ENCODE measurements at places on chromosomes 2 and 18.

DNA sequence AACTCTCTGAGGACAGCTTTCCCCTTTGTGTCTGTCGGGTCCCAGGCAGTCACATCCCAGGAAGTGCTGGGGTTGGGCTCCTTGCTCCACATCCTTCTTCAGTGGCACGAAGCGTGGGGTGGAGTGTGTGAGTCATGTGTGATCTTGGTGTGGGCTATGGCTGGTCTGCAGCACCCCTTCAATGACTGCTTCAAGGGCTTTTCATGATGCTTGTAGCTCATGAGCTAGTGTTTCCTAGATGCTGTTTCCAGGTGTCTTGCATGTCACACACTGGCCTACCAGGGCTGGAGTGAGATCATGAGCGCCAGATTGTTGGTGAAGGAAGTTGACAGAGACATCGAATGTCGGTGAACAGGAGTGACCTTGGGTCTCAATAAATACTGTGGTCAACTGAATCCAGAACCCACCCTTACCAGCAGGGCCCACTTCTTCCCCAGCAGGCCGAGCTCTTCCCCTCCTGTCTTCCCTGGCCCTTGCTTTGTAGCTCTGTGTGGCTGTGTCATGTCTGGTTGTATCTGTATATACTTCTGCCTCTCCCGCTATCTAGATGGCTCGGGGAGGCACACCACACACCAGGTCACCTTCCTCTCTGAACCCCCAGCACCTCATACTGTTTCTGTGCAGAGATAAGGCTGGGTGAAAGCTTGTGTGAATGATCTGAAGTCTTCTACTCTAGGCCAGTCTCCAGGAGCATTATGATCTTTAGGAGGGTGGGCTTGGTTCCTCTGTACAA, 3.8 kb downstream of the C2orf92 start:
- DNase-seq: no peak

DNA sequence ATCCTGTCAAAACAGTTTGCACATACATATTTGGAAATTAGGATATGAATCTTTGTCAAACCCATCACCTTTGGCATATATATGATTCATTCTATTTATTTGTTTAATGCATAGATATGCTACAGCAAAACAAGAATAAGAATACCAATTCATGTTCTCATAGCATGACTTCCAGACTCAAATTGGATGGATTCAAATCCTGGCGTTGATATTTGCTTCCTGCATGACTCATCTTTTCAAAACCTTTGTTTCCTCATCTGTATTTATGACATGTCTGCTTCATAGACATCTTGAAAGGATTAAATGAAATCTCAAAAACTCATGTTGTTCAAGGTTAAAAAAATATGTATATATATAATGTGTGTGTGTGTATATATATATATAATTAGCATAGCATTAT, 261.3 kb downstream of the MBD5 start:
- DNase-seq: no peak

GRCh38 chr2:196431957-196432356, 207.6 kb upstream of the CCDC150 start:
- DNase-seq: peak; percentile 28

DNA sequence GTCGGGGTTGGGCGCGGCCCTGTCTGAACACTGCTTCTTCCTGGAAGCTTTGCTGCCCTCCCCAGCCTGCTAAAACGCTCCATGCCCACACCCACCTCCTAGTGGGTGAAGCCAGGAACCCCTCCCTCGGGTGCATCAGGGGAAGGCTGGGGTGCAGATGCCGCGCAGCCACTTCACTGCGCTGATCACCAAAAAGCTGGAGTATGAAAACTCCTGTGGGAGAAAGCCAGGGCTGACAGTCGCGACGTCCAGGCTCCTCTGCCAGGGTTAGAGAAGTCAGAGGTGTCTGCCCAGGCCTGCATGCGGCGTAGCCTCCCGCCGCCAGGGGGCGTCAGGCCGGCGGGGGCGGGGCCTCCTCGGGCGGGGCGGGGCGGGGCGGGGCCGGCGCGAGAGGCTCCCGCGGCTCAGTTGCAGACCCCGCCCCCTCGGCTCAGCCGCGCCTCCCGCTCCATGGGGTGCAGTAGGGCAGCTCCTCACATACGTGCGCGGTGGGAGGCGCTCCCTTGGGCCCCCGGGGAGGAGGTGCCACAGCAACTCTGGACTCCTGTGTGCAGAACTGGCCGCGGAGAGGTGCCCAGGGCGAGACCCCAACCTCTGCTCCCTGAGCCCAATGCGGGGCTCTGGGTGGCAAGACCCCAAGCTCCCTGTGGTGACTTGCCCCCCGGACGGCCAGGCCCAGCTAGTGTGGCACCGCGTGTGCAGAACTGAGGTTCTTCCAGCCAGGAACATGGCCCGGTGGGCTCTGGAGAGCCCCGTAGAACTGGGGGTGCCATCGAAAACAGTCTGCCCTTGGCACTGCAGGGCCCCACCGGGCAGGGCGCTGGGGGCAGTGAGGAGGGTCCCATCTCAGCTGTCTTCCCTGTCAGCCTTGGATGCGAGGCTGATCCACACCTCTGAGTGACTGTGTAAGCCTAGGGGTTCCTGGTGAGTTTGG, 1.8 kb upstream of the RNPEPL1 start:
- DNase-seq: peak; percentile 88

DNA sequence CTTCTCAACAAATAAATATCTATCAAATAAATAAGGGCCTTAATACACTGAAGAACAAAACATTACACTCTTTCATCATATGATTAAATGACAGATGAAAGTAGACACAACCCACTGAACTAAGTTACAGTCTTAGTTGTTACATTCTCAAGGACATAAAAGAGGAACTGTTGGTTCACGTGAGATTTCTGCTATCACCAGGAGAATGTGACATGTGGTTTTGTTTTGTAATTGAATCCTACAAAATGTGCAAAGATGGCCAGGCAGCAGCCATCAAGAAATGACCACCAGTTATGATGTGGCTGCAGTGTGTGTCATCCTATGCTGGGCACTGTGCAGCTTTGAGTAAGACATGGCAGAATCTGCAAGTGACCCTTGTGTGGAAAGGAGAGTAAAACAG, 310.6 kb upstream of the PIK3C3 start:
- no peak for DNase-seq

Measured in astrocyte of the hippocampus (primary cell).